Stimulated activated CD4-positive, alpha-beta T cell treated with anti-CD3 and anti-CD28 coated beads, Interleukin-1b, Interleukin-23, amount 100 ng/mL, for 4 hours (primary cell): ENCODE measurements at places on chromosomes 3 and 15.

DNA sequence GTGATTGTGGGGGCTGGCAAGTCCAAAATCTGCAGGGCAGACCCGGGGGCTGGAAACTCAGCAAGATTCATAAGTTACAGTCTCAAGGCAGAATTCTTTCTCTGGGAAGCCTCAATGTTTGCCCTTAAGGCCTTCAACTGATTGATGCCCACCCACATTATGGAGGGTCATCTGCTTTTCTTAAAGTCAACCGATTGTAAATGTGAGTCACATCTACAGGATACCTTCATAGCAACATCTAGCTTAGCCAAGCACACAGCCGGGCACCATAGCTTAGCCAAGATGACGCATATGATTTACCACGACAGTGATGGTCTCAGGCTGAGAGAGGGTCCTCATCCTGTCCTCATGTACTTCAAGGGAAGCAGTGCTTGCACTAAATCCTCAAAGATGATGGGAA, 43.5 kb downstream of the IDH2 start:
- DNase-seq, result no peak

DNA sequence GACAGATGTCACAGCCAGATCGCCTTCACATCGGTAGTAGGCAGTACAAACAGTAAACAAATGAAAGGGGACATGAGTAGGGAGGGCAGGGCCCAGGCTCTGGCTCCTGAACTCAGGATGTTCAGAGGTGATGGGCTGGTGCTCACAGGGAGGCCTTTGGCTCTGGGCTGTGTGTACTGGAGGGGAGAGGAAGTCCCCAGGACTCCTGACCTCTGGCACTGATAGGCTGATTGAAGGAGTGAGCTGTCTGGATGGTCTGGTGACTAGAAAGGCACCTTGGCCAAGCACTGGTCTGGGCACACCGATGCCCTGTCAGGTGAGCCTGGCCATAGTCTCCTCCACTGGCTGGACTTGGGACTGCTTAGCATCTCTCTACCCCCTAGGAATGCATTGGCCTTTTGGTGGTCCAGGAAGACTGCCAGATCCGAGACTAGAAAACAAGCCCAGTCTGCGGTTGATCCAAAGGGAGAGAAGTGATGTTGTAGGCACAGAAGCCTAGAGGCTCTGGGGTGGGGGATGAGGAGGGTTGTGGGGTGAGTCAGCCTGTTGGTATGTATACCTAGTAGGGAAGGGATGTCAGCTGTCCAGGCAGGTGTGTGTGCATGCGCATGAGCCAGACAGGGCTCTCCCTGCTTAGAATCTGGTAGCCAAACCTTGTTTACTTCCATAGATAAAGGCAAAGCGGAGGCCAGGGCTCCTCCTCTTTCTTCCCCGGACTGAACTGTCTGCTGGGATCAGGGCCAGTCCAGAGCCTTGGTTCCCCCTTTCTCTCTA, 1.9 kb downstream of the SPINT1 start:
- no peak for DNase-seq

GRCh38 chr15:44718927-44719292, 7.6 kb downstream of the B2M start:
- DNase-seq, result no peak

GRCh38 chr3:123584284-123584987, 417 bp downstream of the HACD2 start:
- no peak for DNase-seq

DNA sequence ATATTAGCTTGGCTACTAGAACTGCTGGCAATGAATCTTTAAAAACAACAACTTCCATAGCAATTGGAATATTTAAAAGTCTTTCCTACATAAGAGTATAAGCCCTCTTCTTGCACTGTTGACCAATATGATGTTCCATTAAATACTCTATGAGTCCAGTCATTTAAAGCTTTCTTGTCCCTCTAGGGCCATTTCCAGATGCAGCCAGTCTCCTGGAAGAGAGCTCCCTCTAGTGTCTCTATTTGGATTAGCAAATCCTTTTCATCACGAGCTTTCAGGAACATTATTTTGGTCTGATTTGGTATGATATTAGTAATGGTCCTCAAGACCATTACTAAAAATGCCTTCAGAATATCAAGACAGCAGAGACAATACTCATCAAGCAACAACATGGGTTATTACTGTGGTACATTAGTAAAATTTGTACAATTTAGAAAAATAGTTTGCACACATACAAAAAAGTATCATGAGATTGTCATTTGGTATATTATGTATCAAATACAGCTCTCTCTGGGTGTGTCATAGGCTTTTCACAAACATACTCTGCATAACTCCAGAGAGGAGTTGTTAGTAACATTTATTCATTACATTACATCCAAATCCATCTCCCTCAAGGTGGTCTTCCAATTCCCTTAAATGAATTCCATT, 101.3 kb downstream of the DPH6 start:
- DNase-seq, result no peak

DNA sequence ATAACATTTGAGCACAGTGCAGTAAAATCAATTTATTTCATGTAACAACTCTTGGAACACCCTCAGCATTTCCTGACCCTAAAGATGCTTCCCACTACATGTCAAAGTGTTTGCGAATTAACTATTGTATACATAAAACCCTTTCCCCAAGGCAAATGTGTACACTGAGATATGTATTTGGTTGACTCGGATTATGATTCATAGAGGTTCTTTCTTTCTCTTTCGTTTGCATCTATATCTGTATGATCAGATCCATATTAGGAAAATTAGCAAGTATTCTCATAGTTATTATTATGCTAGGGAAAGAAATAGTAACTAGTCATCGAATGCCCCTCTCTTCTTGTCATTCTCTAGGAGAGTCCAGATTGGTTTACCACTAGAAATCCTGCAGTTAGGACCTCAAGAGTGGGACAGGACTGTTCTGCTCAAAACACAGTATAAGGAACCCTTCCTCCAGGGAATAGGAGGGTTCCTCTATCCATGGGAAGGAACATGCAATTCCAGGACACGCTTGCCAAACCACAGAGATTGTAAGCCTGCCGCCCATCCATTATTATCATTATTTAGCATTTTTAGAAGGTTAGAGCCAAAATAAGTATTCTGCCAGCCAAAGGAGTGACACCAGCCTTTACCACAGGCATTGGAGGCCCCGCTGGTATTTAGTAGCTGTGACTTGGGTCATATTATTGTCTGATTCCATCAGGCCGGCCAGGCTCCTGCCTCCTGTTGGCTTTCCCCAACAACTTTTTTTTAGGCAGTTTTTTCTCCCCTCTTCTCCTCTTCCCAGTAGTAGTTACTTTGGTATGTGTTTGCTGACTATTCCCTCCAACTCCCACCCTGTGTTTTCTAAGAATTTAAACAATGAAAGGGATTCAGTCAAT, 100.7 kb downstream of the GALK2 start:
- no peak for DNase-seq

DNA sequence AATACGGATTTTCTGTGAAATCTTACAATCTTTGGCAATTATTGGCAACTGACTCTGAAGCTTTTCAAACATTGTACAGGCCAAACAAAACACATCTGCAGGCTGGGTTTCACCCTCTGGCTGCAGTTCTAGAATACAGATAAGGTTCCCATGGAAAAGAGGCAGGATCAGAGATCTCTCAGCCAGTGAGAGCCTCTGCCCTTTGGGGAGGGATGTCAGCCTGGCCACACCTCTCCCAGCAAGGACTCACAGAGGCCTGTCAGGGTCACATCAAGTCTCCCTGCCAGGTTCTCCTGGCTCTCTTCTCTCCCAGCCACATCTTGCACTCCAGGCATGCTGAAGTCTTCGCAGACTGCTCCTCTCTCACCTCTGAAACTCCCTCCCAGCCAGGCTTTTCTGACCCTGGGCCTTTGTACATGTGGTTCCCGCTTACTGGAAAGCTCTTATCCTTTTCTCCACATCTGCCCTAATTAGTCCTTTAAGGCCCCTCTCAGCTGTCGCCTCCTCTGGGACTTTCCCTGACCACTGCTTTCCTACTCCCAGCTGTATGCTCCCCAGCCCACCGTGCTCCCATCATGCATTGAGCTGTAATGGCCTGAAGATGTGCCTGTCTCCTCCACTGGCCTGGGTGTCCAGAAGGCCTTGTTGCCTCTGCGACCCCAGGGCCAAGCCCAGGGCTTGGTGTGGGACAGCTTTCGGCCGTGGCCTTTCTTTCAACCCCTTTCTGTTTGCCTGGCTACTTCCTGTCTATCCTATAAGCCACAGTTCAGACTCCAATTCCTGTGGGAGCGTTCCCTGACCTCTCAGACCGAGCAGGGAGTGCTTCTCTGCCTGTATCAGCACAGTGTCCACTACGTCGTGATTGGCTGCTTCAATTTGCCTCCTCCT, 4.3 kb downstream of the RBP1 start:
- no peak for DNase-seq

GRCh38 chr3:75082845-75083244, 468.4 kb upstream of the CNTN3 start:
- DNase-seq, result no peak

DNA sequence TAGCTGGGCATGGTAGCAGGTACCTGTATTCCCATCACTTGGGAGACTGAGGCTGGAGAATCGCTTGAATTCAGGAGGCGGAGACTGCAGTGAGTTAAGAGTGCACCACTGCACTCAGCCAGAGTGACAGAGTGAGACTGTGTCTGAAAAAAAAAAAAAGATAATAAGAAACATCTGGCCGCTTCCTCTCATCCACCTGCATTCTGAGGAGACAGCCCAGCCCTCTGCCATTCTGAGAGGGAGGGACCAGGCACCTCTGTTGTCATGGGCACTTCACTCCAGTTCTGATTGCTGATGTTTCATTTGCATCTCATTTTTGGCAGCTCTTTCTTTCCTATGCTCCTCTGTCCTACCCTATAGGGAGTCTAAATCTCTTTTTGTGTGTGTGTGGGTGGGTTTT, 36.4 kb upstream of the GSK3B start:
- no peak for DNase-seq

GRCh38 chr3:57826952-57827723, 71.0 kb downstream of the SLMAP start:
- no peak for DNase-seq

GRCh38 chr3:163785693-163786092, 1292.6 kb downstream of the SI start:
- no peak for DNase-seq

GRCh38 chr15:88512601-88513000, 33.9 kb downstream of the DET1 start:
- no peak for DNase-seq

- no peak for DNase-seq
Measured at GRCh38 chr3:111577798-111578685, 17.1 kb downstream of the ZBED2 start.

GRCh38 chr3:187522293-187522692, 147.9 kb downstream of the SST start:
- no peak for DNase-seq

DNA sequence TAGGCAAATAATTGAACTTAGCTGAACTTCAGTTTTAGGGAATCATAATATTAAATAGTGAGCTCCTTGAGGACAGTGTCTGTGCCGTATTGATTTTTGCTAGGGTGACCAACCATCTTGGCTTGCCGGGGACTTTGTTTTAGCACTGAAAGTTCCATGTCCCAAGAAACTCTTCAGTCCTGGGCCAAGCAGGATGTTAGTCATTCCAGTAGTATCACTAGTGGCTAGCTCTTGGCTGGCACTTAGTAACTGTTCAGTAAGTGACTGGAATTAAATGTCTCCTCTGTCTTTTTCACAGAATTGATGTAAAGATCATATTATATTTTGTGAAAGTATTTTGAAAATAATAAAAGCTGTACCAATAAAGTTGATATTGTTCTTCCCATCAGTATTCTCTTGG, 42.3 kb downstream of the RSRC1 start:
- no peak for DNase-seq

- no peak for DNase-seq
Measured at GRCh38 chr3:196772102-196772501, 32.4 kb downstream of the PAK2 start.

DNA sequence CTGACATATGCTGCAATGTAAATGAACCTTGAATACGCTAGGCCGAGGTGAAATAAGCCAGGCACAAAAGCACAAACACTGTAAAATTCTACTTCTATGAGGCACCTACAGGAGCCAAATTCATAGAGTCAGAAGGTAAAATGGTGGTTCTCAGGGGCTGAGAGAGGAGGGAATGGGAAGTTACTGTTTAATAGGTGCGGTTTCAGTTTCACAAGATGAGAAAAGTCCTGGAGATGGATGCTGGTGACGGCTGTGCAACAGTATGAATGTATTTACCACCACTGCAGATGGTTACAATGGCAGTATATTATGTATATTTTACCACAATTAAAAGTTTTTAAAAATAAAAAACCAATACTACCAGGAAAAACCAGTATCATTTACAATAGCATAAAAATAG, 4.0 kb downstream of the TNK2 start:
- no peak for DNase-seq

- no peak for DNase-seq
Measured at GRCh38 chr3:59386165-59386564, 336.3 kb upstream of the CFAP20DC start.

- no peak for DNase-seq
Measured at GRCh38 chr15:80856809-80857377, 77.7 kb downstream of the CEMIP start.

DNA sequence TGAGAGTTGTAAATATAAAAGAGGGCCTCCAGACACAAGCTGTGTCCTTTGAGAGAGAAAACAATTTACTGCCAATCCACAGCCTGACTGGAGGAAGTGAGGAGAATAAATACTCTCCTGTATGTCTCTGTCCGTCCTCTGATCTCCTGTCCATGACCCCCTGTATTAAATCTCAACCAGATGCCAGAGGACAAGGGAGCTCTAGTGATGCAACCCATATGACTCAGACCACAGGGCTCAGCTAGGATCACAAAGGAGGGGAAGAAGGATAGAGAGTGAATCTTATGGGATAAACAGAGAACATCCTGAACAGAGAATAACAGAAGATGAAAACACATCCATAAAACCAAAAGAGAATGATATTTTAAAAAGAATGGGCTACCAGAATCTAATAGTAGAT, 482.6 kb downstream of the PLOD2 start:
- no peak for DNase-seq

DNA sequence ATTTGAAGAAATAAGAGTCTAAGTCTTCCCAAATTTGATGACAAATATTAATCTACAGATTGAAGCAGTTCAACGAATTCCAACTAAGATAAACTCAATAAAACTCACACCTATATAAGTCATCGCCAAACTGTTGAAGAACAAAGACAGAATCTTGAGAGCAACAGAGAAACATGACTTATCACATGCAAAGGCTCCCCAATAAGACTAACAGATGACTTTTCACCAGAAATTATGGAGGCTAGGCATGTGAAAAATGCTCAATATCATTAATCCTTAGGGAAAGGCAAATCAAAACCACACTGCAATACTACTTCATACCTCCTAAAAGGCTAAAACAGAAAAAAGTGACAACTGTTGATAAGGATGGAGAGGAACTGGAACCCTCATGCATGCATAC, 517.6 kb upstream of the SUCLG2 start:
- no peak for DNase-seq
